ENCODE measurements at places on chromosomes 1 and 21.

DNA sequence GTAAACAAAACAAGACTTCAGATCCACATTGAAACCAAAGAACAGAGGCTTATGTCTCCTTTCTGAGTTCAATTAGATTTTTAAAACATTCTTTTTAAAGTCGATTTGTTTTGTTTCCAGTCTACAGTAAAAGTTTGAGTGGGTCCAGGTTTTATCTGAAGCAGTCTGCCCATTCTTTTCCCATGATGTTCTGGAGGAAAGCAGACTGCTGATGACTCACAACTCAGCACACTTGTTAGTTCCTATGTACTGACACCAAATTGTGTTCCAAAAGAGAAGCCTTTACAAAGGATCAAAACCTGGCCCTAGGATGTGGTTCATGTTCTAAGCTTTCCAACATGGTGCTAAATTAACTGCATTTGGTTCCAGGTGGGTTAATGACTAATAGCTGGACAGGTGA is 11.4 kb upstream of the CCN1 start:
- no peak for DNase-seq

GRCh38 chr1:48043622-48044021 is 46.4 kb upstream of the TRABD2B start:
- no peak for DNase-seq

GRCh38 chr1:13762642-13763041 is 62.7 kb downstream of the PRDM2 start:
- no peak for DNase-seq

DNA sequence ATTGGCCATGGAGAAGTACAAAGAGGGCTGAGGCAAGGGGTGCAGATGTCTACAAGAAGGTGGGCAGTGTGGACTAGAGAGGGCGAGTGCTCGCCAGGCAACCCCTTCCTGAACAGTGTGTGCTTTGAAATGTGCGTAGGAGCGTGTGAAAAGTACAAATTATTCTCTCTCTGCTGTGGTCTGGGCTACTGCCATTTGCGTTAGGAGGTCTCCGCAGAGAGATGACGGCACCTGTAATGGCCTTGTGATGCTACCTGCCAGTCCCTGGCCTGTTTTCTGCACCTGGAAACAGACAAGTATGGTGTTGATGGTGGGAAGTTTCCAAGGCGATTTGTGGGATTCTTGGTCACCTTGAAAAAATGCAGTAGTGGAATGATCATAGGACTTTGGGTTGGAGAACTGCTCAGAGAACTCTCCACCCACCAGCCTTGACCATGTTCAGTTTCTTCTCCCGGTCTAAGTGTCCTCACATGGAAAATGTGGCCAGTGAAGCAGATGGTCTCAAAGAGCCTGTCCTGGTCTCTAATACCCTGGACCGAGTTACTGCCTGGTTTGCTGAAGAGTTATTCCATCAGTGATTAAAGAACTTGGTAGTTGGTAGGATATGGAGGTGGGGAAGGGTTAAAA is 74.5 kb downstream of the MRPS6 start:
- DNase-seq: no peak

- DNase-seq: no peak
Observed at GRCh38 chr1:236841341-236841740, 46.2 kb downstream of the MTR start.

DNA sequence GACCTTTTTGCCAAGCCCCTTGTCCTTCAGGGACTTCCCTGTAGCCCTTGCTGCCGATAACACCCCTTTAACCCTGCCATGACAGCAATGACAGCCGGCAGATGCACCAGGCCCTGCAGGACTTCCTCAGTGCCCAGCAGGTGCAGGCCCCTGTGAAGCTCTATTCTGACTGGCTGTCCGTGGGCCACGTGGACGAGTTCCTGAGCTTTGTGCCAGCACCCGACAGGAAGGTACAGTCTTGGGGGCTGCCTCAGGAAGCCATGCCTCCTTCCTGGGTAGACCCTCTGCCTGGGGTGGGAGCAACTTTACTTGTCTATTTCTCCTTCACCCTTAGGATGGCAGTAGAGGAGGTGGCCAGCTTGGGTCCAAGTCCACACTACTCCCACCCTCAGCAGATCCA is 16.1 kb upstream of the PADI6 start:
- DNase-seq: no peak

DNA sequence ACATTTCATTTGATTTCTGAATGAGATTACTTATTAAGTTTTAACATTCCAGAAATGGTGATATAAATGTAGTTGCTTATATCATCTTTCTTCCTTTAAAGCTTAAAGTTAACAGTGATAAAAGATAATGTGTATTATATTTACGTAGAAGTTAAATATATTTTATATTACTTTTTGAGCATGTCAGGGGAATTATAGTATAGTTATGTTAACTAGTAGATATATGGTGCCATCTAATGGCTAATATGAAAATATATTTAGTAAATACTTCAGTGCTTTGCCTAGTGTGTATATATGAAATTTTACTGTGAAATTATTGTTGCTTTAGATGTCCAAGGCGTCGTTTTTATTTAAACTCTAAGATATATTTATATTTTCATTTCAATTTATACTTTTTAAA is 51.5 kb downstream of the SYT14 start:
- no peak for DNase-seq

- peak; percentile 23 for DNase-seq
Observed at GRCh38 chr1:53585129-53585528, 125.9 kb downstream of the DMRTB1 start.

DNA sequence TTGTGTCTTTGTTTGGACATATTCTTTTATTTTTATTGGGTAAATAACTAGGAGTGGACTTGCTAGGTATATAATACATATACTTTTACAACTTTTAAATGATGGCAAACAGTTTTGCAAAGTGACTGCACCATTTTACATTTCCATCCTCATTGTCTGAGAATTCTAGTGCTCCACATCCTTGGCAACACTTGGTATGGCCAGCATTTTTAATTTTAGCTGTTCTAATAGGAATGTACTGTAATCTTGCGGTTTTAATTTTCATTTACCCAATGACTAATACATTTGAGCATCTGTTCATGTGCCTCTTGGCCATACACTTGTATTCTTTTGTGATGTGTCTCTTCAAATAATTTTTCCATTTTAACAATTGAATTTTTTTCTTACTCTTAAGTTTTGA is 37.0 kb upstream of the ATP6V1G3 start:
- DNase-seq: no peak

DNA sequence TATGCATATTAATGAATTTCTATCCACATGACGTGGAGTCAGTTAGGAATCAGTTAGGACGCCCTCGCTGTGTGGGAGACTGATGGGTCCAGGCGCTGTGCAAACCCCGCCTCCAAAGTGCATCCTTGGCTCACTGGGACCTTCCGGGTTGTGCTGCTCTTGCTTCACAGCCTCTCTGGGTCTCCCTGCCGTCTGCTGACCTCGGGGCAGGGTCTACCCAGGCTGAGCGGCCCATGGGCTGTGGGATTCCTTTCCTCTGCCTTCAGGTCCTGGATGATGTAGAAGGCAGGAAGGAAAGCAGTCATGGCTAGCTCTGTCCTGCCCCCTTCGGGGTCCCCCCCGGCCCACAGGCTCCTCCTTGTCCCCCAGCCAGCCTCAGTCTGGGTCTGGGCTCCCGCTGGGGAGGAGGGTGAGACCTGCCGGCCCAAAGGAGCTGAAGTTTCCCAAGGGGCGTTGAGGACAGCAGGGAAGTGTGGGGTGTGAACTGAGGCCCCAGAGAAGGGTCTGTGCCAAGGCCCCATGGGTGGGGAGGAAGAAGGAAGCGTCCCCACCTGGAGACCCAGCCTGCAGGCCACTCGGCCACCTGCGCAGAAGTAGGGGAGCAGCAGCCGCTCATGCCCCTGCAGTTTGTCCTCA is 24.6 kb upstream of the CDK11A start:
- DNase-seq: no peak

GRCh38 chr1:64112281-64112680 is 91.1 kb upstream of the UBE2U start:
- no peak for DNase-seq

DNA sequence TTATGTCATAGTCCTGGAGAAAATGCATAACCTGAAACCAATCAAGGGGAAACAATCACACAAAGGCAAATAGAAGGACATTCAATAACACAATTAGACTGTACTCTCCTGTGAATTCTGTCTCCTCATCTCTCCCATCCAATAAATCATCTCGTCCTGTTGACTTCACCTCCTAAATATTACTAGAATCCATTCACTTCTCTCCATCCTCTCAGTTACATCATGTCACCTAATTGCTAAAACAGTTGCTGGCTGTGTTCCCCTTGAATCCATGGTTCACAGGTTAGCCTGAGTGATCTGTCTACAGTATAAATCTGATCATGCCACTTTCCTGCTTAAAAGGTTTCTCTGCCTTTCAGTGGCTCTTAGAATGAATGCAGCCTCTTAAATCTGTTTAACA is 220.2 kb downstream of the TGFB2 start:
- DNase-seq: no peak

DNA sequence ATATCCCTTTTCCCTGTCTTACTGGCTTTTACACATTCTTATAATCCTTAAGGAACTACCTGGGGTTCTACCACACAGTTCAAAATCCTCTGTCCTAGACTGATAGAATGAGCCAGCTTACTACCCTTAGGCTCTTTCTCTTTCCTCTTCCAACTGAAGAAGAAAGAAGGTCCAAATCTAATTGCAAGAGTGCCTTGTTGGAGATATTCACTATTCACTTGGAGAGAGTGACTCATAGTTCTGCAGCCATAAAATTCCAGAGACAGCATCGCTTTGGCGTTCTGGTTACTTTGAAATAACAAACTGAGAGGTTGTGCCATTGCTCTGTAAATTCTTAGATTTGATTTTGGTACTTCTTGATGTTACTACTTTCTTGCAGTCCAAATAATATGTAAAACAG is 4.2 kb downstream of the CADM3 start:
- DNase-seq: no peak

DNA sequence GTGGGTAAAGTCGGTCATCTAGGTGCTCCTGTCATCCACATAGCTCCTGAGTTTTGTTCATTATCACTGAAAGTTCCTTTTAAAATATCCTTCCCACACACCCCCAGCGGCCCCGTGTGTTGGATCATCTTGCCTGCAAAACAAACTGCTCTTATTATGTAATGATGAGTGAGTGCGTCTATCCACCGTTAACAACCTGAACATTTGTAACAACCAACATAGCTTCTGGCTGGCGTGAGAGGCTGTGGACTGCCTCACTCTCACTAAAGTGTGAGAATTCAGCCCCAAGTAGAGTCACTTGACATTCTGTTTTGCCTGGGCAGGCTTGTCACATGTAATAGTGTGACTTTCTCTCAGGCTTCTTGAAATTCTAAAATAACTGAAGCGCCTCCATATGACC is 14.5 kb upstream of the KCNA2 start:
- DNase-seq: no peak

GRCh38 chr1:234154320-234155251 is 218.7 kb upstream of the COA6 start:
- DNase-seq: peak; percentile 28

DNA sequence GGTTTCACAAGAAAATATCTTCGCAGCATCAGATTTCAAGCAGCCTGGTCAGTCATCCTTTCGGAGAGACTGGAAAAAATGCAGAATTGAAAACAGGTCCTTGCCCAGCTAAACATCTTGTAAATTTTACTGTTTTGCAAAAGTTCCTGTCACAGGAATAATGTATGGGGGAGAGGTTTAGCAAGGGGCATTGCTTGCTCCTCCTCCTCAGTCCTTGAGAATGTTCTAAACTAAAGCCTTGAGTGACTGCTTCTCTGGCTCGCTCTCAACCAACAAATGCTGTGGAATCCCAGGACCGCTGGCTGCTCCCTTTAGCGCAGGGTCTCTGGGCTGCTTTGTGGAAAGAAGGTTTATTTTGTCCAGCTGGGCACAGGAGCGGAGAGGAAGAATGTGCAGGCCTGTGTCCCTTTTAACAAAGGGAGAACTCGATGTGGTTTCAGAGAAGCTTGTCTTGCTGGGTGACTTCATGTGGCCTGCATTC is 33.6 kb upstream of the FHAD1 start:
- DNase-seq: no peak

DNA sequence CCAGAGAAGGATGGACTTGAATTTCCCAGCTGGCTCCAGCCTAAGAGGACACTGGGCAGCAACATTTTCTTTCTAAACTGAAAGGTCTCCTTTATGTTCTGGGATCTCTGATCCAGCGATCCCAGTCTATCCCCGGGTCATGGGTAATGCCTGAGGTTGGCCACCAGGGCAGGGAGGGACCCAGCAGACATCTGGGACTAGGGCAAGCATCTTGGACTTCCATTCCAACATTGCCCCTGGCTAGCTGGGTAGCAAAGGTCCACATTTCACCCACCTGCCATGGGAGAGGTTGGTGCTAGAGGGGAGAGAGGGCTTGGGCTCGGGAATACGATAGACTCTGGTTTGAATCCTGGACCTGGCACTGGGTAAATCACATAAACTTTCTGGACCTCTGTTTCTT is 84.6 kb downstream of the LRRN2 start:
- no peak for DNase-seq

- no peak for DNase-seq
Observed at GRCh38 chr1:12413664-12414410, 184.0 kb downstream of the VPS13D start.

DNA sequence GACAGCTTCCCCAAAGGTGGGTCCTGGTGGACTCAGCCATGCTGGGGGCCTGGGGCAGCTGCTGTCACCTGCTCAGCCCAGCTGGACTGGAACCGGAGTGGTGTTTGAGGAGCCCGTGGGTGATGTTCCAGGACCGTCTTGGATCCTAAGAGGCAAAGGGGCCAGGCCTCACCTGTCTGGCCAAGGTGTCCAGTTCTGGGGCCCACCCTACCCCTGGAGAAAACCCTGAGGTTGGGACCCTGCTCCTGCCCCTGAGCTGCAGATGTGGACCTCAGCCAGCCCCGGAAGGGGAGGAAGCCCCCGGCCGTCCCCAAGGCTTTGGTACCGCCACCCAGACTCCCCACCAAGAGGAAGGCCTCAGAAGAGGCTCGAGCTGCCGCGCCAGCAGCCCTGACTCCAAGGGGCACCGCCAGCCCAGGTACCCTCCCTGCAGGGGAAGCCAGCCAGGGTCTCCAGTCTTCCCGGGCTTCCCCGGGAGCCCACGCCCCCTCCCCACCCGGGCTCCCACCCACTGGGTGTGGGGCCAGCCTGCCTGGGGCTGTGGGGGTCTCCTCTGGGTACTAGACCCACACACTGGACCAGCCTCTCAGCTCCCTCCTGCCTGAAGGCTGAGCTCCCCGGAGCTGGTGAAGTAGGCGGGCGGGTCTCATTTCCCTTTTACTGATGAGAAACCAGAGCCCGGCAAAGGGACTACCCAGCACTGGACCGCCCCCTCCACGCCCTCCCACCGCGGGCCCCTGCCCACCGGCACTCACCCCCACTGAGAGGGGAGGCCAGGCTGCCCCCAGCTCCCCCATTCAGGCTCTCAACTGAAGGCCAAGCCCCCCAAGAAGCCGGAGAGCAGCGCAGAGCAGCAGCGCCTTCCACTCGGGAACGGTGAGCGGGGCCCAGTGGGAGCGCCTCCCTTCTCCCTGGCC is 1.3 kb downstream of the AIRE start:
- no peak for DNase-seq

GRCh38 chr1:171313319-171313834 is 606 bp upstream of the FMO4 start:
- DNase-seq: peak; percentile 3

- no peak for DNase-seq
Observed at GRCh38 chr1:213996320-213997037, 8.7 kb downstream of the PROX1 start.

- DNase-seq: no peak
Observed at GRCh38 chr1:231444059-231444458, 22.0 kb upstream of the EGLN1 start.

- DNase-seq: no peak
Observed at GRCh38 chr1:26278724-26279455, 996 bp upstream of the SH3BGRL3 start.

Measured in GM19239 (cell line).